Brain microvascular endothelial cell (primary cell): ENCODE measurements at places on chromosomes 1 and 21.
A peak's percentile ranks its signal among the peaks of the same experiment; 100 is the strongest.

DNA sequence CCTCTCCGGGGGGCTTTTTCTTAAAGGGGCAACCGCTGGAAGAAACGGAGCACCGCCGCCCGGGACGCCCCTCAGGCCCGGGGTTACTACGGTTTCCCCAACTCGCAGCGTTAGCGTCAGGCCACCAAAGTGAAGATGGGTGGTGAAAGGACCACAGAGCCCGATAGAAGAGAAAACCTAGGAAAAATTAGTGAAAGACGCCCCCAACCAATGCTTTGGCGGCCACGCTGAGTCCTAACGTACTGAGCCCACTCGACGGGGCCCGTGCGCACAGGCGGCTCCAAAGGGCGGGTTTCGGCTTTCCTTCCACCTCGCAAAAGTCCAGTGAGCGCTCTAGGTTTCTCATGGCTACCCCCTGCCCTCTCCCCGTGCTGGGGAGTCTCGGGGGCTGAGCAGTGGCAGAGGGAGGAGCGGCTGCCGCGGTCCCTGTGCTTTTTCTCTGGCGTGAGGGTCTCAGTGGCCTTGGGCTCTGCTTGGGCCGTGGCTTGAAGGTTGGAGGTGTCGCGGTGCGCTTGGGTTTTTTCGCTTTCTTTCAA lies 12.2 kb upstream of the SPEN start:
- DNase-seq = no peak

DNA sequence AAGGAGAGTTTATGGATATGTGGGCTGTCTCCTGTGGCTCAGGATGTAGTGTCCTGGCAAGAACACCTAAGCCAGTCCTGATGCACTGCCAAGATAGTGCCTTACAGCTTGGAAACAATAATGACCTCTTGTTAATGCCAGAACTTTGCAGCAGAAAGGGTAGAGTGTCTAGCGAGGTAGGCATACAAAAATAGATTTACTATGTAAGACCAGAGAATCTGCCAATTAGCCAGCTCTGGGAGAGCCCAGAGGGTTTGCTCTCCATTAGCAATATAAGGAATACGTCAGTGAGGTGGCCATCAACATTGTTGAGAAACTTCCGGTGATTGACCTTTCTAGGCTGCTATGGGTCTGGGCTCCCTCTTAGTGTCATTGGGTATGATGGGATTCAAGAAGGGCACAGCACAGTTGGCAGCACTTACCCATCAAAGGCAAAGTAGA lies 178.5 kb upstream of the GALNT2 start:
- no peak for DNase-seq

- DNase-seq = no peak
Measured at GRCh38 chr1:11518016-11518701, 39.2 kb downstream of the DISP3 start.

DNA sequence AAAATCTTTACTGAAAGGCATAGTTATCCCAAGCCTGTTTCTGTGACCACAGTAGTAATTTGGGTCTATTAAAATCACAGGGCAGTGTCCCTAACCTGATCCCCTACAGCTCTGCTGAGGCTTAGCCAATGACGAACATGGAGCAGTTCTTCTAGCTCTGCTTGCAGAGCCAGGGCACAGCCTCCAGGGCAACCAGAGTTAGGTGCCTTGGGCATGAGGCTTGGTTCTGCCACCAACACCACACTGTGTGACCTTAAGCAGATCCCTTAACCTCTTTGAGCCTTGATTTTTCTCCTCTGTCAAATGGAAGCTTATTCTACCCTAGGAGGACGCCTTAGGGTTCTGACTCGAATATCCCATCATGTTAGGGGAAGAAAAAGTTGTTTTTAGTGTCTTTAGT lies 86.7 kb upstream of the TLR5 start:
- DNase-seq = no peak

DNA sequence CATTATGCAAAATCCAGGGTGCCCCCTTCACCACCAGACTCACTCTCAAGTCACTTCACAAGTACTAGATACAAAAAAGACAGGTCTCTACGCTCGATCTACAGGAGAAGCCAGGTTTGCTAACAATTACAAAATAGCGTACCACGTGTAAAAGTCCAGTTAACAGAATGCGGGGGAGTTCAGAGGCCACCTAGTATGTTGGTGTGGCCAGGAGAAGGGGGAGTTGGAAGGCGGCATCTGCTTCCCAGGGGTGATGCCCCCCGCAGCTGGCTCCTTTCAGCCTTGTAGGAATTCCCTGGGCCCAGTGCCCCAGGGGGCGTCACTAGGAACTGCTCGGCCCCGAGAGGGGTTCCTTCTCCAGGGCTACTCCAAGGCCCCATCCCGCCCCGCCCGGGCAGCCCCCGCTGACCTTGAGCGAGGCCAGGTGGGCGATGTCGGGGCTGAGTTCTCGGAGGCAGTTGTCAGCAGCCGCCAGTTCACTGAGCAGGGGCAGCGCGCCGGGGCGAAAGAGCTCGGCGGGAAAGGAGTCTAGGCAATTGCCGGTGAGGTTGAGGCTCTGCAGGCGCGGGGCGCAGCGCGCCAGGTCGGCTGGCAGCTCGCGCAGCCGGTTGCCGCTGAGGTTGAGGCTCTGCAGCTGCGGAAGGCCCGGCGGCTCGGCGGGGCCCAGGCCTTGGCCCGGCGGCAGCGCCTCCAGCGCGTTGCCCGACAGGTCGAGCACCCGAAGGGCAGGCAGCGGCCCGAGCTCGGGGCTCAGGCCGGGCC lies 664 bp downstream of the LRRC47 start:
- no peak for DNase-seq

GRCh38 chr1:223175633-223176032 lies 32.6 kb upstream of the TLR5 start:
- no peak for DNase-seq

DNA sequence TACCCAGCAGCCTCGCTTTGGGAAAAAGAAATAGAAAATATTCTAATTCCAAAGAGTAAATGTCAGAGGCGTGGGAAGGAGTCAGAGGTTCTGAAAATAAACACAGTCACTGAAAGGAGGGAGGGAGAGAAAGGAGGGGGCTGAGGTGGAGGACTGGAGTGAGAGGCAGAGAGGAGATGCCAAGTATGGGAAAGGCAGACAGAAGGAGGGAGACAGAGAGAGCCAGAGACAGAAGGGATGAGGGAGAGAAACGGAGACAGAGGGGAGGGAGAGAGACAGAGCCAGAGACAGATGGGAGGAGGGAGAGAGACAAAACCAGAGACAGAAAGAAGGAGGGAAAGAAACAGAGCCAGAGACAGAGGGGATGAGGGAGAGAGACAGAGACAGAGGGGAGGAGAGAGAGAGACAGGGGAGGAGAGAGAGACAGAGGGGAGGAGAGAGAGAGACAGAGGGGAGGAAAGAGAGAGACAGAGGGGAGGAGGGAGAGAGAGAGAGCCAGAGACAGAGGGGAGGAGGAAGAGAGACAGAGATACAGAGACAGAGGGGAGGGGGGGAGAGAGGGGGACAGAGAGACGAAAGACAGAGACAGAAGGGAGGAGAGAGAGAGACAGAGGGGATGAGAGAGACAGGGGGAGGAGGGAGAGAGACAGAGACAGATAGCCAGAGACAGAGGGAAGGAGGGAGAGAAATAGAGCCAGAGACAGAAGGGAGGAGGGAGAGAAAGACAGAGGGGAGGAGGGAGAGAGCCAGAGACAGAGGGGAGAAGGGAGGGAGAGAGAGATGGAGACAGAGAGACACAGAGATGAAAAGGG lies 525.5 kb downstream of the MATN1 start:
- no peak for DNase-seq

GRCh38 chr1:87149241-87150041 lies 179.2 kb upstream of the LMO4 start:
- no peak for DNase-seq

DNA sequence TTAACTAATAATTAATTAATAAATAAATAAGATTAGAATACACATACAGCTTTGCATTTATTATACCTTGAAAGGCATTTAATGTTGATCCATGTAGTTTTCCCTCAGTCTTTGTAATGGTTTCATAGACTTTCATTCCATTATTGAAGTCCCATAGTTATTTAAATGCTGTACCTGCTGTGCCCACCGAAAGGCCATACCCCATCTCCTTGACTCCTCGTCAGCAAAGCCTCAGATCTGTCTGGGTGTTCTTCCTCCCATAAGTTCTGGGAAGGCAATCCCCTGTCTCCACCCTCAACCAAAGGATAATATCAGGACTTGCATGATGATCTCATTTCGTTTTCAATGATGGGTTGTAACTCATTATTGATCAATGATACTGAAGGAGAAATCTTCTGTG lies 17.1 kb downstream of the CCN1 start:
- DNase-seq = no peak

DNA sequence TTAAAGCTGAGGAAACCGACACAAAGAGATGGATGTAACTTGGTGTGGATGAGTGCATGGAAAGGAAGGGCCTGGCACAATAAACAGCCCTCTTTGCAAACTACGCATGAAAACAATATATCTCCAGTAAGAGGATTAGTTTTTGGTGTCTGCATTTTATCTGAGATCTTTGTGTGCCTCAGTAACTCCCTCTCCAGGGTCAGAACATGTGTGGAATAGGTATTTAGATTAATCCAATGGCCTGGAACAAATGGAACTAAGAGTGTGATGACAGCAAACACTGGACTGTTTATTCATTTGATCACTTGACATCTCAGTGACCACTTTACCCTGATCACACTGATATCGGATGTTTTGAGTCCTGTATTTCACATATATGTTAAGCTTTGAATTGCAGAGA lies 45.3 kb downstream of the AKNAD1 start:
- no peak for DNase-seq

GRCh38 chr1:32894019-32894600 lies 7.1 kb downstream of the TMEM54 start:
- DNase-seq = no peak

GRCh38 chr21:44299458-44300261 lies at the start of gene PFKL:
Gene PFKL, plus strand, starts transcription at chr21:44300053. Its CDS starts 53 bp downstream, at chr21:44300106.
- peak; percentile 22 for DNase-seq
